ENCODE measurements at places on chromosomes 7 and 10. TPM values are rescaled to one million over a fixed set of nuclear protein-coding genes. Genes with fewer than 3 reads are reported as not detected.

Gene TPST1
- total RNA-seq = 21.1 TPM

- DNase-seq = no peak
- H3K4me1 ChIP-seq = peaks cover 9% of the 10 kb centered on the region
- H3K4me3 ChIP-seq = no peak overlapping the region
- no peaks in the 10 kb centered on the region for H3K36me3 ChIP-seq
Measured at GRCh38 chr7:155811560-155811894, 736 bp downstream of the SHH start.

- H3K27me3 ChIP-seq = no peaks in the 10 kb centered on the region
- H3K4me3 ChIP-seq = no peak overlapping the region
- H3K36me3 ChIP-seq = no peaks in the 10 kb centered on the region
- DNase-seq = no peak
- no peaks in the 10 kb centered on the region for H3K4me1 ChIP-seq
Measured at GRCh38 chr10:60372436-60372835, 17.2 kb downstream of the ANK3 start.

Gene SEC61G
- total RNA-seq = 254 TPM

- H3K4me1 ChIP-seq = peaks cover 7% of the 10 kb centered on the region
- no peaks in the 10 kb centered on the region for H3K27me3 ChIP-seq
- no peak overlapping the region for H3K4me3 ChIP-seq
- H3K27ac ChIP-seq = no peak overlapping the region
- no peaks in the 10 kb centered on the region for H3K36me3 ChIP-seq
Measured at GRCh38 chr7:117666031-117666430, 186.2 kb downstream of the CFTR start.
